ENCODE measurements at places on chromosomes 1 and 21.

DNA sequence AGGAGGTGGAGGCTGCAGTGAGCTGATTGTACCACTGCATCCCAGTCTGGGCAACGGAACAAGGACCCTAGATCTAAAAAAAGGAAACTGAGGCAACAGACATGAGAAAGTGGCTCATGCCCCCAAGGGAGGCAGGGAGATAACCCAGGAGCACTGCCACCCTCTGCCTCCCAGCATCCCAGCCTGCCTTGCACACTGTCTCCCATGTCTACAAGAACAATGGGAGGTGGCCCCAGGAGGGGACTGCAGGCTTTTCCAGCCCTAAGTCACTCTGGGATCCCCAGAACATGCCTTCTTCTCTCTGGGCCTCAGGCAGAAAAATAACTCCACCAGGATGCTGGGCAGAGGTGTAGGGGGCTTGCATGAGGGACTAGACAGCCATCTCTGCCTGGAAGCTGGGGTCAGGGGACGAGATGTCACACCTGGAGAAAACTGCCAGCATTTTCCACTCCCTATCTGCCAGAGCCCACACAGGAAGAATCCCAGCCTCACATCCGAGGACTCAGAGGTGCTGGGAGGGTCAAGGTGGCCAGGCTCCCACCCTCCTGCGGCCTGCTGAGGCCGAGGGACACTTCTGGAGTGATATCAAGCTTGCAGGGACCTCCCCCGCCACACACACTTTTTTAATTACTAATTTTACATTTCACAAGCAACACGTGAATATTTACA, 21.4 kb downstream of the RUNX3 start:
- DNase-seq, result no peak

GRCh38 chr1:230189341-230189740, 122.3 kb downstream of the GALNT2 start:
- DNase-seq, result no peak

DNA sequence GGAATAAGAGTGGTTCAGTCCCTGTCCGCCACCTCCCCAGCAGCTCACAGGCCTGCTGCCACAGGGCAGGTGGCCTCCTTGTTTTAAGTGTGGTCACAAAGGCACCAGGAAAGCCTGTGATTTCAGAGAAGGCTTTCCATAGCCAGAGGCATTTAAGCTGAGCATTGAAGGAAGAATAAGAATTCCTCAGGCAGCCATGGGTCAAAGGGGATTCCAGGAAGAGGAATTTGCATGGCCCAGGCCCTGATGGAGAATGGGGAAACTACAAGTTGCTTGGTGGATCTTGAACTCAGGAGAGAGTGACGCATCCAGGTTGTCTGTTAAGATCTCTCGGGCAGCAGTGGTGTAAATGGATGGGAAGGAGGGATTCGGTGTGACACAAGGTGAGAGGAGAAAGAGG, 66.7 kb downstream of the KLHDC7A start:
- DNase-seq, result no peak

- DNase-seq, result no peak
Observed at GRCh38 chr21:39094087-39094780, 89.0 kb downstream of the PSMG1 start.

- DNase-seq, result no peak
Observed at GRCh38 chr1:46190539-46190938, 7.7 kb downstream of the POMGNT1 start.

GRCh38 chr1:243542739-243543415, 287.0 kb downstream of the SDCCAG8 start:
- DNase-seq, result no peak

- no peak for DNase-seq
Observed at GRCh38 chr1:37257646-37258045, 216.7 kb upstream of the ZC3H12A start.

All from stimulated activated CD8-positive, alpha-beta memory T cell treated with anti-CD3 and anti-CD28 coated beads, Interleukin-4, amount 100 ng/mL, for 1 hour (primary cell).